Ascending aorta (tissue), 2 donors: ENCODE measurements at places on chromosomes 6 and 20. TPM values are rescaled to one million over a fixed set of nuclear protein-coding genes. Genes with fewer than 3 reads are reported as not detected.

DNA sequence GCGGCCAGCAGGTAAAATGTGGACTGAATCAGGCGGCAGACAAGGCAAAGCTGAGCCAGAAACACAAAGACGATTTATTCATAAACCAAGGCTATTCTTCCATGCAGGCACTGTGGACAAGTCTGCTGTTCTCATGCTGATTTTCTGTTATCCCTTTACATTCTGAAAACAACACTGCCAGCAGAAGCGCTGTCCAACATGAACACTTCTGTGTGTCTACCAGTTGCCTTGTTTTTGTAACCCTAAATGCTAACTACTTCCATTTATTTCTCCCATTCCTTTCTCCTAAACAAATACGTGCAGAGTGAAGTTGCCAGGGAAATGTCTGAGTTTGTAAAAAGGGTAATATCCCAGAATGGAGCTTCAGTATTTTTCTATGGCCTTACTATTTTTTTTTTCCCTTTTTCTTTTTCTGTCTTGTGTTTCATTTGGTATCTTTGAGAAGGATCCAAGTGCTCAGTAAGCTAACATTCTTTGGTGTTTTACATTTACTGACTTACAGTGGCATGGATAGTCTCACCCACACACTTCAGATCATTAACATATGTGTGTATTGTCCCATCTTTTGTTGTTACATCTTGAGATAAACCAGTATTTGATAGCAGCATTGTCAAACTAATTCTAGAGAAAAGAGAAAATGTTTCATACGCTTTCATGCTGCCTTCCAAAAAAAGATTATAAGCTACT is 1308.9 kb upstream of the MAP3K7 start:
- no peak for DNase-seq

The HEY2 gene
- 0.32 TPM for total RNA-seq

The PDYN gene
- not detected for total RNA-seq

- no peak for DNase-seq
Observed at GRCh38 chr6:31037682-31038081, 27.4 kb downstream of the MUC22 start.

The SLC12A5 gene
- not detected for total RNA-seq

GRCh38 chr6:18978337-18979128 is 591.4 kb downstream of the RNF144B start:
- no peak for DNase-seq

DNA sequence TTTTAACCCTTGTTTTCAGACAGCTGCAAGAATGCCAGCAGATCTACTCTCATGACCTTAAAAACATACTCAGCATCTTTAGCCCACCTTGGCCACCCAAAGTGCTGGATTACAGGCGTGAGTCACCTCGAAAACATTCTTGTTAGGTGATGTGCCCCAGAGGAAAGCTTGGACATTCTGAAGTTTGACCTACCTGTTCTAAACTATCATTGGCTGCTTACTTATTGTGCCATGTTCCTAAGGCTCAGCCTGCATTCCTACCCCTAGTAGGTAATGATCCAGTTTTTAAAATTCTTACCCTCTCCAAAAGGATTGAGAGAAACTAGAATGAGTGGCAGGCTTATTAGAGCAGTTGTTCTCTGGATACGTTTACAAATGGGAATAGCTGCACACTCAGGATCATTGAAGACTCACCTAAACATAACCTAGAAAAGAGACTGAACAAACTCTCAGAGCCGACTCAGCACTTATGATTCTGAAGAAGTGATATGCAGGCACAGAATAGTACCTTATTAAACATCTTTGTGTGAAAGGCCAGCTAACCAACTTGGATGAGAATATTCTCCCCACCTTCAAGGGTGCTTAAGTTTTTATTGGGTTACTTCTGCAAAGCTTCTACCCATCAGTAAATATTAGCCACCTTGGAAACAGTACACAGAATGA is 362.1 kb downstream of the NRN1 start:
- no peak for DNase-seq

GRCh38 chr6:47974106-47974505 is 136.9 kb downstream of the PTCHD4 start:
- DNase-seq: no peak

GRCh38 chr6:66814156-66814555 is 1107.1 kb upstream of the EYS start:
- DNase-seq: no peak

DNA sequence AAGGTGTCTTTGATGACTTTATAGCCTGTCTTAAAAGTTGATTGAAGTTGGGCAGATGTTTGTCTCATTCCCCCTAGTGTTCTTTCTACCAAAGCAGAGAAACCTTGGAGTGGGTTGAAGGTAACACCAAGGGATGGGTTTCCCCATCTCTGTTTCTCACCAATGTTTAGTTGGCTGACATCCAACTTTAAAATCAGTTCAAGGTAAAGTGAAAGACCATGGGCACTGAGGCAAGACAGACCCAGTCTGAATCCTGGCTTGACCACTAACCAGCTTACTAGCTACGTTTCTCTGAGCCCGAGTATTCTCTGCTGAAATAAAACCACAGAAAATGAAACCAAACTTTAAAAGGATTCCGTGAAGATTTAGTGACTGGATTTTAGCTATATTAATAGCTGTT is 258.9 kb downstream of the KIF16B start:
- DNase-seq: no peak
